ENCODE measurements at places on chromosomes 16 and 17.
A peak's percentile ranks its signal among the peaks of the same experiment; 100 is the strongest.

- DNase-seq, result no peak
Measured at GRCh38 chr17:12641084-12641483, 24.6 kb upstream of the MYOCD start.

DNA sequence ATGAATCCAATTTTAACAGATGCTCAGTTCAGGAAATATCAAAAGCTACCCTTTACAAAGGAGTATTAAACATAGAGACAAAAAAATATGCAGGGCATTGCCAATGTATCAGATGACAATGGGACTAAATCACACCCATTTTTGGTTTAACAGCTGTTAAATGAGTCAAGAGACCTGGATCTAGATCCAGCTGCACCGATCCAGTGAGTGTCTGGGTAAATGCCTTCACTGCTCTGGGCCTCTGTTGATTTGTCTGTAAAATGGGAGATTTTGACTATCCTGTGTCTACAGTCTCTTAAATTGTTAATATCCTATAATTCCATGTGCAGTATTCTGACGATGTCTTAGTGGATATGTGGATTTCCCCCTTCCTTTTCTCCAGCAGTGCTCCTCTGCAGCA is 16.4 kb downstream of the KRT23 start:
- DNase-seq, result no peak

DNA sequence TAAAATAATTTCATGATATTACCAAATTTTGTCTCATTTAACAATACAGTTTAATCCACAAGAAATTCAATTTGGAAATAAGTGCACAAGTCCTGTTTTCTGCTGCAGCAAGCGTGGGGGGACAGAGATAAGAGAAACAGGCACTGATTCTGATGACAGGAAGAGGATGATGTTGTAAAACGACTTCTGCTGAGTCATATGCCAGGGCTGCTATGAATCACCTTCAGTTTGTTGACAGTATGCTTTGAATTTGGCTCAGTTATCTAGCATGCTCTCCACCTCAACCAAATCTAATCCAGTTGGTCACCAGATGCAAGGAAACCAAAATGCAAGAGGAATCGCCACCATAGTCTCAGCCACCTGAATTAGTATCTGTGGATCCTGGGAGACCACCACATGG is 244.1 kb upstream of the MON1B start:
- no peak for DNase-seq

- no peak for DNase-seq
Measured at GRCh38 chr16:27238591-27238990, 30.0 kb downstream of the NSMCE1 start.

DNA sequence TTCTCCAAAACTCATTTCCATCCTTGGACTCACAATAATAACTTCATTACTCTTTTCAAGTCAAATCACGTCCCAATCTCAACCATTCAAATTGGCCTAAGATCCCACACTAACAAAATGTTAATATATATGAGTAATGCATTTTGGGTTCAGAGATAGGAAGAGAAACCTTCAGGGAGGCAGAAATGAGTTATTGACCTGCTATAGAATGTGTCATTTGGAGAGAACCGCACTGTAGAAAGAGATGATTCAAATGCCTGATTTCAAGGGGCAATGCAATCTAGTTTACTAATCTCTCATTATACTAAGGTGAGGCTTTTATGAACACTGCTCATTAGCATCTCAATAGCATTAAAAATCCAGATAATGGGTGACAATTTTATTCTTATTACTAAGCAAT is 1595.0 kb upstream of the GOT2 start:
- DNase-seq, result no peak

- DNase-seq, result no peak
Measured at GRCh38 chr16:17607075-17607509, 136.3 kb upstream of the XYLT1 start.

DNA sequence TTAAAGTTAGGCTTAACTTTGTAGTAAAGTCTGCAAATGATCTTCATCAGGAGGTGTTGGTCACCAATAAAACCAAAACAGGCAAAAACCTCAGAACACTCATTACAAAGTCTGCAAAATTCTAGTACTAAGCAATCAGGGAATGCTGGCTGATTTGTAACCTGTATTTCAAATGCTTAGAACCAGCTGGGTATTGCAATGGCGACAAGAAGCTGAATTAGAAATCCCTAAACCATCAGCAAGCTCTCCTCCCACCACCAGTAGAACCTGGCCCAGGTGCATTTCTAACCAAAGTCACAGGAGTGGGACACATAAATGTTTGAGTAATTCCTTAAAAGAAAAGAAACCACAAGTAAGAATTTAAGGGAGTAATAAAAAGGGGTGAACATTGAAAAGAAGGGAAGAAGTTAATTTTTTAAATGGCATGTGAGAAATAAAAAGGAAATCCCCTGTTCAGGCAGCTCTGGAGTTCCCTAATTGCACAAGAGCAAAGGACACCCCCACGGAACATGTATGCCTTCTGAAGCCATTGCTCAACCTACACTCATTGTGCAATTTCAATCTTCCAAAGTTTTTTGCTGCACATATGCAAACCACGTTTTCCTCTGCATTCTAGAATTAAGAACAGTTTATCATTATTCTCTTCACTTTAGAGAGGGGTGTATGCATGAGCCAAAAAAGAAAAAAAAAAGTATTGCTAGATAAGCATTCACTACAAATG is 102.9 kb downstream of the HIC1 start:
- DNase-seq, result no peak

- no peak for DNase-seq
Measured at GRCh38 chr17:15882058-15882720, 62.7 kb upstream of the ADORA2B start.

GRCh38 chr16:78748220-78748929 is 648.9 kb downstream of the WWOX start:
- no peak for DNase-seq

DNA sequence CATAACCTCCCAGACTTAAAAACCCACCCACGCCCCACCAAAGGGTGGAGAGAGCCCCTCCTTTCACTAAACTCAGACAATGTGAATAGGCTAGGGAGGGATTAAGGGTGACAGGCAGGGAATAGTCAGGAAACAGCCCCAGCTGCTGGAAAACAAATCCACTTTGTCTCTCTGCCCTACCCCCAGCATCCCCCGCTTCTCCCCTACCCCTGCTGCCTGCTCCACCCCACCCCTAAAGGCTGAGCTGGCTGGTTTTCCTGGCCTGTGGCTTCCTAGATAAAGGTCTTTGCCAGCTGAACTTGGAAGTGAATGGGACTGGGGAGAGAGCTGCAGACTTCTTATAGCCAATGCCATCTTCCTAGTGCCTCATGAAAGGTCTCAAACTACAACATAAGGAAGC is 15.0 kb downstream of the CAVIN1 start:
- peak; percentile 84 for DNase-seq

- no peak for DNase-seq
Measured at GRCh38 chr16:50354629-50355456, 13.9 kb downstream of the BRD7 start.
